ENCODE measurements at places on chromosomes 13 and 19.
A peak's percentile ranks its signal among the peaks of the same experiment; 100 is the strongest.

- DNase-seq: no peak
Observed at GRCh38 chr19:23345838-23346237, 49.4 kb downstream of the ZNF91 start.

DNA sequence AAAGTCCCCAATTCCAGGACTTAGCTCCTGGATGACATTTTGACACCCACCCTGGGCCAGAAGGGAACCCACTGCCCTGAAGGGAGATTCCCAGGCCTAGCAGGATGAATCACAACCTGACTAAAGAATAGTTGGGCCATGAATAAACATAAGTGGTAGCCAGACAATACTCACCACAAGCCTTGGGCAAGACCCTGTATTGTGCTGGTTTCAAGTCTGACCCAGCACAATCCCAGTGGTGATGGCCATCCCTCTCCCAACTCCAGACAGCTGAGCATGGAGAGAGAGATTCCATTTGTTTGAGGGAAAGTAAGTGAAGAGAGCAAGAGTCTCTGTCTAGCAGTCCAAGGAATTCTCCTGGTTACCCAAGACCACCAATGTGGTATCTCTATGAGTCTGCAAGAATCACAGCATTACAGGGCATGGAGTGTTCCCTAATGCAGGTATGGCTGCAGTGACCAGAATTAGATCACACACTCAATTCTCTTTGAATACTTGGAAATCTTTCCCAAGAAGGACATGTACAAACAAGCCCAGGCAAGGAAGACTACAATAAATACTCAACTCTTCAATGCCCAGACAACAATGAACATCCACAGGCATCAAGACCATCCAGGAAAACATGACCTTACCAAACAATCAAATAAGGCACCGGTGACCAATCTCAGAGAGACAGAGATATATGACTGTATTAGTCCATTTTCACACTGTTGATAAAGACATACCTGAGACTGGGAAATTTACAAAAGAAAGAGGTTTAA, 158.0 kb downstream of the VWA8 start:
- peak; percentile 68 for DNase-seq

GRCh38 chr13:41511827-41512226, 54.5 kb downstream of the RGCC start:
- no peak for DNase-seq

GRCh38 chr13:110414931-110415330, 107.8 kb downstream of the COL4A2 start:
- DNase-seq: no peak

DNA sequence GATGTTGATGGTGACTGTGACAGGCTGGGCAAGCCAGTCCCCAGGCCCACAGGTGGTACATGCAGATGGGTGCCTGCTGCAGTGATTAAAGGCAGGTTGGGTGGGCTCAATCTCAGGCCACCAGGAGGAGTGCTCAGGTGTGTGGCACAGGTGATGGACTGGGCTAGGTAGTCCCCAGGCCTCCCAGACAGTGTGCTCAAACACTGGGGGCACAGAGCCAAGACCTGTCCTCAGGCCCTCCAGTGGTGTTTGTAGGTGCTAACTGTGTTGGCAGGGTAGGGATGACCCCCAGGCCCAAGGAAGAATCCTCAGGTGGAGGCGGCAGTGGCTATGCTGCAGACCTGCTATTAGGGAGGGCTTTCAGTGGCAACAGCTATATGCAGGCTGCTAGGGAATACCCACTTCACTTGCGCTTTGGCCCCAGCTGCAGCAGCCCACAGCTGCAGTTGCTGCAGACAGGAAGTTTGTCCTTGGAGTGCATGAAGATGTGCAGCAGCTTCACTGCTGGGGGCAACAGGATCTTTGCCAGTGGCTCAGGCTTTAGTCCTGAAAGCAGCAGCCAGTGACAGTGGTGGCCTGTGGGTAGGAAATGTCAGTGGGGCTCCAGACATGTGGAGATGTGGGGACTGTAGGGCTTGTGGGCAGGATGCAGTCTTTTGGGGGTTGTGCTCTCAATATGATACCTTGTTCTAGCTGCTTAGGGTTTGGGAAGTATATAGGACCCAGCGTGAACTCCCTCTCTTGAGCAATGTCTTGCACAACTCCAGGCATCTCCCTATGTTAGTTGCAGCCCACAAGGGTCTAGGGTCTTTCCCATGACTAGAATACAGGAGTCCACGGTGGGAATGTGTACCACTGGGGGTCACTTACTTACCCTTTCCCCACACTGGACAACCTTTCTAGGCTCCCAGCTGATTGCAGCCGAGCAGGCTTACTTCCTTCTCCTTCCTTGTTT, 54.1 kb upstream of the MLNR start:
- DNase-seq: no peak
